ENCODE measurements at places on chromosomes 7 and 10. TPM values are rescaled to one million over a fixed set of nuclear protein-coding genes. Genes with fewer than 3 reads are reported as not detected.

The PAX2 gene
- polyA plus RNA-seq = not detected

The CLDN4 gene
- polyA plus RNA-seq = 4.6 TPM

The FOXP2 gene
- not detected for polyA plus RNA-seq

The CALCR gene
- polyA plus RNA-seq = 0.12 TPM

The GRB10 gene
- polyA plus RNA-seq = 5.1 TPM

The PVRIG gene
- not detected for polyA plus RNA-seq

The CDK5 gene
- polyA plus RNA-seq = 123 TPM

The CRHR2 gene
- polyA plus RNA-seq = not detected

The MMP21 gene
- polyA plus RNA-seq = not detected

The DYDC2 gene
- 0.08 TPM for polyA plus RNA-seq

The C10orf53 gene
- not detected for polyA plus RNA-seq

The OR6V1 gene
- polyA plus RNA-seq = not detected

The CYP3A4 gene
- not detected for polyA plus RNA-seq

The ACTR3C gene
- 0.16 TPM for polyA plus RNA-seq

The RSPH10B2 gene
- 0.10 TPM for polyA plus RNA-seq

The VWDE gene
- polyA plus RNA-seq = 0.03 TPM

The PEX1 gene
- 24.9 TPM for polyA plus RNA-seq

The EBLN1 gene
- polyA plus RNA-seq = not detected

The OPN1SW gene
- polyA plus RNA-seq = 0.05 TPM

The ZNF727 gene
- polyA plus RNA-seq = not detected

The NUDT13 gene
- 6.0 TPM for polyA plus RNA-seq

The TAF6 gene
- polyA plus RNA-seq = 70.5 TPM

The SLC16A9 gene
- polyA plus RNA-seq = 6.7 TPM

The NUTM2A gene
- 0.38 TPM for polyA plus RNA-seq

The SLC26A4 gene
- 0.61 TPM for polyA plus RNA-seq

The WIPF3 gene
- polyA plus RNA-seq = 0.02 TPM

All from SK-N-SH (cell line).